ENCODE measurements at places on chromosomes 3 and 15.
A peak's percentile ranks its signal among the peaks of the same experiment; 100 is the strongest.

DNA sequence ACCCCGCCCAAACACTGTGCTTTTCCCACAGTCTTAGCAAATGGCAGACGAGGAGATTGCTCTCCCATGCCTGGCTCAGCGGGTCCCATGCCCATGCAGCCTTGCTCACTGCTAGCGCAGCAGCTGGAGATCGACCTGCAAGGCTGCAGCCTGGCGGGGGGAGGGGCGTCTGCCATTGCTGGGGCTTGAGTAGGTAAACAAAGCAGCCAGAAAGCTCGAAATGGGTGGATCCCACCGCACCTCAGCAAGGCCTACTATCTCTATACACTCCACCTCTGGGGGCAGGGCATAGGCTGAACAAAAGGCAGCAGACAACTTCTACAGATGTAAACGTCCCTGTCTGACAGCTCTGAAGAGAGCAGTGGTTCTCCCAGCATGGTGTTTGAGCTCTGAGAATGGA lies 27.2 kb upstream of the WDR5B start:
- DNase-seq, result peak; percentile 47

DNA sequence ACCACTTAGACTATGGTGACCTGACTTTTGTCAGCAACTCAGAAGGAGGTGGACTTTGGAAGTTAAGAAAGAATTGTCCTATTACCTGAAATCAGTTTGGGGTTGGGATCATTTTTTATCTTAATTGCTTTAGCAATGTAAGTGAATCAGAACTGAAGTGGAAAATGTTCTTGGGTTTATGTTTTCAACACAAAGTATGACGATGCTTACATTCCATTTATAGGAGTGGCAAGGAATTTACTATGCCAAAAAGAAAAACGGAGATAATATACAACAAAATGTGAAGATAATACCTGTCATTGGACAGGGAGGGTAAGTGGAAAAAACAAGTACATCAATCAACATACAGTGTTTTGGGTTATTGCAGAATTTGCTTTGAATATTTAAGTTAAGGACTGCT lies 116.1 kb downstream of the PDE8A start:
- DNase-seq, result no peak

- no peak for DNase-seq
These were observed 15.8 kb upstream of the KCNMB2 start for GRCh38 chr3:178520451-178520850.

DNA sequence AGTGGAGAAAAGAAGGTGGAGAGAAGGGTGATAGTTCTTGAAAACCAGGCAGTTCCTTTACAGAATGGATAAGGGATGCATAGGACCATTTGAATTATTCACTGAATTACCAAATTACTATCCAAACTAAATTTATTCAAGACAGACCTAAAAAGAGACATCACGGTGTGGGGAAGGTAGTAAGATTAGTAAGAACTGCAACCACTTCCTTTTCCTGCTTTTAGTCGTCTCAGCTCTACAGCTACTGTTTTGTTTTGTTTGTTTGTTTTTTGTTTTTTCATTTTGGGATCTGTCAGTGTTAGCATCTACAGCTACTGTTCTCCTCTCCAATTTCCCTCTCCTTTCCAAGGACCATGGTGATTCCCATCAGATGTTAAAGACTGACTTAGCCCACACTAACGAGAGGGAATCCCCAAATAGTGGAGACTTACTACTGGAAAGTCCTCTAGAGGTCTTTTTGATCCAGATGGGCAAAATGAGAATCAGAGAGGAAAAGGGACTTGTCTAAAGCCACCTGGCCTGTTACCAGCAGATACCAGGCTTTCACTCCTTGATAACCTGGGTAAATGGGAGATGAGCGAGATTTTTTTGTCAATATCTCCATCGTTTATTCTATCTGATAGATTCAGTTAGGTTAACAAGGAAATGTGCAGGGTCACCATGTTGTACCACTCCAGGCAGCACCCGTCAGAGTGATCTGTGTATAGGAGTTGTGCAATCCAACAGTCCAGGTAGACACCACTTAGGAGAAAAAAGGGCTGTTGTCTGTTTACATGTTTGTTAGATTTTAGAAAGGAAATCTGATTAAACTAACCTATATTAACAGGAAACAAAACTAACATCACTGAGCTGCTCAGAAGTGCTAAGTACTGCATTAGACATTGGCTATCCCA lies 6.0 kb downstream of the HCLS1 start:
- no peak for DNase-seq

- DNase-seq, result no peak
These were observed 27.6 kb downstream of the XYLB start for GRCh38 chr3:38374221-38374620.

GRCh38 chr15:64568765-64569164 lies 108.4 kb downstream of the ZNF609 start:
- DNase-seq, result no peak
